ENCODE measurements at places on chromosomes 5 and 9.
A peak's percentile ranks its signal among the peaks of the same experiment; 100 is the strongest.

GRCh38 chr5:1063661-1064382 is 48.0 kb downstream of the SLC12A7 start:
- DNase-seq: no peak

GRCh38 chr9:69060766-69061165 is 25.2 kb downstream of the FXN start:
- DNase-seq: no peak

DNA sequence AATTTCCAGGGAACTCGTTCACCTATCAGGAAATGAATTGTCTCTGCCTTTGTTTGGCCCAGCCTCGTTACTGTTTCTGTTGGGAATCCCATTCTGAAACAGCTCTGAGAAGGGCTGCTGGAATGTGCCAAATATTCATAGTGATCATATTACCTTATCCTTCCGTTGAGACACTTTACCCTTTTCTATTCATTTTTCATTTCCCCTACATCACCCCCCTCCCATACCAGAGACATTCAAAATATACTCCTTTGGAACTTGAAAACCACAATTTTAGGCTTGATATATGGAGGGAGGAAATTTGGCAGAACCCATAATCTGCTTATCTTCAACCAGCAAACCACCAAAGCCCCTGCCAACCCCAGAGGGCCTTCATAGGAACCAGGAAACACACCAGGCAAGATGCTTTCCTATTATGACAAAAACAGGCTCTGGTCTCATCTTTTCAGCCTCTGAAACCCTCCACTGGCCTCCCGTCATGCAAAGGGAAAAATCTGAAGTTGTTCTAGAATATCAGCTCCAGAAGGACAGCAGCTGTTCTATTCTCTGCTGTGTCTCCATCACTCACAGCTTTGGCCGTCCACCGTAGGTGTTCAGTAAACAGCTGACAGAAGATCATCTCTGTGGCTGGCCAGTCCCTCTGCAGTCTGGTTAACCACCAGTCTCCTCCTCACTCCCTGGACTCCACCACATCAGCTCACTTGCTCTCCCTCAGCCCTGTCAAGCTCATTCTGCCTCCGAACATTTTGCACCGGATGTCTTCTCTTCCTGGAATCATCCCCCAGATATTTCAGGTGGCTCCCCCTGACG is 217.2 kb upstream of the WWC1 start:
- no peak for DNase-seq

- DNase-seq: no peak
Measured at GRCh38 chr9:31519424-31519823, 865.0 kb upstream of the ACO1 start.

GRCh38 chr9:101119206-101119819 is 90.8 kb downstream of the PLPPR1 start:
- DNase-seq: no peak

DNA sequence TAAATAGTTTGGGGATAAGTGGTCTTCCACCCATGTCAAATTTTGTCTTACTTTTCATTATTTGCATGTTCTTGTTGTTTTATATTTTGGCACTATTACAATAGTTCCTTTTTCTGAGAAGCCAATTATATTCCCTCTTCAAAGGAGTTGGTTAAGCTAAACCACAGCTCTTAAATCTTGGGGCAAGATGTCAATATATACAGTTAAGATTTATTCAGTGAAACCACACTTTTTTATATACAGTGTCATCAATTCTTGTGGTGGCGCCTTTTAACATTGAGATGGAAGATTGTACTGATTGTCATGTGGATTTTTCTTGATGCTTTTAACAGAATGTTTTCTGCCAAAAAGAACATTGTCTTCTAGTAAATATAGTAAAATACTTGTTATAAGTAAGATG is 104.1 kb downstream of the MTREX start:
- no peak for DNase-seq

DNA sequence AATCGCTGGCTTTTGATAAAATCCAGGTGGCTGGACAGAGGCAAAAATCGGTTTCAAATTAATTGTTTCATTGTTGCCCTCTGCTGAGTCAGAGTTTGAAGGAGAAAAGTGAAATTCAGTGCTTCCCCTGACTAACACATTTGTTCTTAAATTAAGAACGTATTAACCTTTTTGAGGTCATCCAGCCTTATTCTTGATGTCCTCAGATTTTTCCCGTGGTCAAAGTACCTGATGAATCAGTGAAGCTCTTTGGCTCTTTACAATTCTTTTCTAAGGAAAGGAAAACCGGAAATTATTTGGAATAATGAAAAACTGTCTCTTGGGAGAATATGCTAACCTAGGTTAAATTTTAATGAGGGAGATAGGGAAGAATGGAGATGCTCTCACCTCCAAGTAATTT is 21.6 kb downstream of the OSMR start:
- DNase-seq: no peak

DNA sequence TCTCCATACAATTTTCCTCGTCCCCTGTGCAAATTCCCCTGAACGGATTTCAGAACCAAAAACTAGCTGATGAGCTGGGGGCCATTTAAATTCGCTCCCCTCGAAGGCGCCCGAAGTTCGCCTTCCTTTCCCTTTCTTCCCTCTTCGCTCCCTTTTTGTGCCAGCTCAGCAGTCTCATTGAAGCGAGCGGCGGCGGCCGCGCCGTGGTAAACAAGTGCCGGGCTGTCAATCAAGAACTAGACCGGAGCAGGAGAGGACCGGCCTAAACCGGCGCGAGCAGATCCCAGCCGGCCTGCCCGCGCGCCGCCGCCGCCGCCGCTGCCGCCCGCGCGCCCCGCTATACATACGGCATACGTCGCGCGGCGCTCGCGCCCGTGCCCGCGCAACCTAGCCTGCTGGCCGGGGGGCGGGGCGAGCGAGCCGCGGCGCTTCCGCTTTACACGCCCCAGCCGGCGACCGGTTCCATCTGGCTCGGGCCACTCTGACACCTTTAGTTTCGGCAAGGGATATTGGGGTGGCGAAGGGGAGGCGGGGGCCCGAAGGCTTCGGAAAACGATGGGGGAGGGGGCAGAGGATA is 3.1 kb downstream of the ARRDC3 start:
- DNase-seq: peak; percentile 94

DNA sequence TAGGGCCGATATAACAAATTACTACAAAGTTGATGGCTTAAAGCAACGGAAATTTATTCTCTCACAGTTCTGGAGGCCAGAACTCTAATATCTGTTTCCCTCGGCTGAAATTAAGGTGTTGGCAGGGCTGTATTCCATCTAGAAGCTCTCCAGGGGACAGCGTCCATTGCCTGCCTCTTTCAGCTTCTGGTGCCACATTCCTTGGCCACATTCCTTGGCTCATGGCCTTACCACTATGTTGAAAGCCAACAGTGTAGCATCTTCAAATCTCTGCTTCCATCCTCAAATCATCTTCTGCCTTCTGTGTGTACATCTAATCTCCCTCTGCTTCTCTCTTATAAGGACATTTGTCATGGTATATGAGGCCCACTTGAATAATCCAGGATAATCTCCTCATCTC is 17.2 kb downstream of the FGF10 start:
- DNase-seq: no peak

DNA sequence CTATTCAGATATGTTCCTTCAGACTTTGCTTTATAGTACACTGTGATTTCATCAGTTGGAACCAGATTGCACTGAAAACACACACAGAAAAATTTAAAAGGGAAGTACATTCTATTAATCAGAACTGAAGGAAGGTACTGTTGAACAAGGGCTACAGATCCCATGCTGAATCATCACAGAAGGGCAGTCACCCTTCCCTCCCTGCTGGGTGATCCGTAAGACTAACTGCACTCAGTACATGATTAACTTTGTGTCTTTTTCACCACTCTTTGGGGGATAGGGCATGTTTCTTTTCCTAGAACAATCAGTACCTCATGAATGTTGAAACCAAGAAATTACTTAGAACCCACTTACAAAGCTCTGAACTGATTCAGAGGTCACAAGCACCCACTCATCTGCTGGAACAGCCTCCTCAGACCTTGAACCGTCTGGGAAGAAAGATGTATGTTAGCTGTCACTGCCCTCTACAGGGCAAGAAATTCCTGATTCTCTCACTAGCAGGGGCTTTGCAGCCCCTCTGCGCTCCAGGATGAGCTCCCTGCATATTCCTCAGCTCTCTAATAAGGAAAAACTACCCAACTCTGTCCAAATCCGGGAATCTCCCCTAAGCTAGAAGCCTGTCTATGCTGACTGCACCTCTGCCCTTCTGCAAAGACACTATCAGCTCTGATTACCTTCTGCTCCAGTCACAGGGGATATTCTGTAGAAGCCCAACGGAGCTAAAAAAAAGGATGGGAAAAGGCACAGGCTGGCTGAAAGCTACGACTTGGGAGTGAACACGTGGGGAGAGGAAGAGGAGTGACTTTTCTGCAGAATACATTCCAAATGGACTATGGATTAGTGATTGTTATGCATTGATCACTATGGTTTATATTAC is 51.0 kb downstream of the IARS1 start:
- no peak for DNase-seq

- DNase-seq: no peak
Measured at GRCh38 chr5:175347027-175347426, 97.0 kb downstream of the DRD1 start.

DNA sequence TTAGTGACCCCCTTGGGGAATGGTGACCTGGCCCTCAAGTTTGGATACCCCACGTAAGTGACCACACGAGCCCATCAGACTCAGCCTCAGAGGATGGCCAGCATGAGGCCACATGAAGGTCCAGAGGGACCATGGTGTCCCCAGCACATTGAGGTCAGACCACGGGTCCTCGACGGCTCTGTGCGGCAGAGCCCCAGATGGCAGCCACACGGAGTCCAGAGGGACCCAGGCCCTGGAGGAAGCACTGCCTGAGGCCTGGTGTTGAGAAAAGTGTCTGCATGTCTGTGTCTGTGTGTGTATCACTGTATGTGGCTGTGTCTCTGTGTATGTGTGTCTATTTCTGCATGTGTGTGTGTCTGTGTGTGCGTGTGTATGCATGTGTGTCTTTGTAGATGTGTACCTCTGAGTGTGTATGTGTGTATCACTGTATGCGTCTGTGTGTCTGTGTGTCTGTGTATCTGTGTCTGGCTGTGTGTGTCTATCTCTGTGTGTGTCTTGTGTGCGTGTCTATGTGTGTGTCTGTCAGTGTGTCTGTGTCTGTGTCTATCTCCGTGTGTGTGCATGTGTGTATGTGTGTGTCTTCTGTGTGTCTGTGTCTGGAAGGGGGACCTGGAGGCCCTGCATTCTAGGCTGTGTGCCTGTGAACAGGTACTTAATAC is 992 bp downstream of the LCNL1 start:
- no peak for DNase-seq

DNA sequence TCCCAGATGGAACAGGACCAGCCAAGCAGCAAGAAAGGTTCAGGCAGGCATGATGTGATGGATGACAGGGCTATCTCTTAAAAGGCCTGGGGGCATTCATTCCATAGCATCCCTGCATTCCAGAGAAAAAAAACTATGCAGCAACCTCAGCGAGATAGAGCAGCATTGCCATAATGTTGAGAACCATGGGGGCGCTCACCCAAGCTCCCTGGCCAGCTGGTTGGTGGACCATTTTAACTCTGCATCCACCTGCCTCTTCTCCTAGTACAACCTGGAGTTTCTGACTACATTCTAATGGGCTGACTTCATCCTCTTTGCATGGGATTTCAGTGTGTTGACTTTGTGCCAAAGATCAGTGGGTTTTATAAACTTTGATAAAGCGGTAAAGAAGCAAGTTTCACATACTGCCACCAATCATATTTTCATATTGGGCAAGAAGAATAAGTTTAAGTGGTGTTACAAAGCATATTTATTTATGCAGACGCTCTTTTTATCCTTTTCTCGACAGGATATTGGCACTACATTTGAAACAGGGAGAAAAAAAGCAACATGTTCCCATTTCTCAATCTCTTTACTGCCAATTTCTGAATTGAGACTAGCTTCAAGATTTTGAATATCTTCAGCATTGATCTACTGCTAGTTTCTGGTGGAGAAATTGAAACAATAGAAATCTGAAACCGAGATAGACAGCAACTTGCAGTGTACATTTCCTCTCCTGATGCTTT is 378.3 kb upstream of the WWC1 start:
- no peak for DNase-seq

DNA sequence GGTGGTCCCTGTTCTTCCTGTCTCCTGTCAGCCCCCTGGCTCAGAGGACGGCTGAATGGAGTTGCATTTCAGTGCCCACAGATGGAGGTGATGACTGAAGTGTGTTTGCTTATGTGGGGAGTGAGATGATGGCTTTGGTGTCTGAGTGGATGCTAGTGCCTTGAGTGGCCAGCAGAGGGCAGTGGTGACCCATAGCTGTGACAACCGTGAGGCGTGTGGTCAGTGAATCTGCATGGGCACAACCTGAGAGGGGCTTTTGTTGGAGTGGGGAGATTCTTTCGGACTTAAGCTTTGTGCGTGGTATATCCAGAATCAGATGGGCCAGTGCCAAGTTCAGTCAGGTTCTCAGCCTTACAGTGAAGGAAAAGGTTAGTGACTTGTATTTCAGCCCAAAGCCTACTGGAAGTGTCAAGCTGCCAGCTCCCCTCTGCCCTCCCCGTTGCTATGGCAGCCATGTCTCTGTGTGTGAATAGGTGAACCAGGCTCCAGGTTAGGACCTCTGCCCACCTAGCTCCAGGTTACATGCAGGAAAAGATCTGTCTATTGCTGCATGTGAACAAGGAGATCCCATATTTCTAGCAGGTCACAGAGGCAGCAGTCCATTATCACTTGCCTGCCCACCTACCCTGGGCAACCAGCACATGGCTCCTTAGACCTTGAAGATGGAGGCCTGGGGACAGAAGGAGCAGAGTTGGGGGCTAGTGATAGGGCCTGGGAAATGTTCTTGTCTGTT is 14.7 kb upstream of the CXXC5 start:
- peak; percentile 35 for DNase-seq

DNA sequence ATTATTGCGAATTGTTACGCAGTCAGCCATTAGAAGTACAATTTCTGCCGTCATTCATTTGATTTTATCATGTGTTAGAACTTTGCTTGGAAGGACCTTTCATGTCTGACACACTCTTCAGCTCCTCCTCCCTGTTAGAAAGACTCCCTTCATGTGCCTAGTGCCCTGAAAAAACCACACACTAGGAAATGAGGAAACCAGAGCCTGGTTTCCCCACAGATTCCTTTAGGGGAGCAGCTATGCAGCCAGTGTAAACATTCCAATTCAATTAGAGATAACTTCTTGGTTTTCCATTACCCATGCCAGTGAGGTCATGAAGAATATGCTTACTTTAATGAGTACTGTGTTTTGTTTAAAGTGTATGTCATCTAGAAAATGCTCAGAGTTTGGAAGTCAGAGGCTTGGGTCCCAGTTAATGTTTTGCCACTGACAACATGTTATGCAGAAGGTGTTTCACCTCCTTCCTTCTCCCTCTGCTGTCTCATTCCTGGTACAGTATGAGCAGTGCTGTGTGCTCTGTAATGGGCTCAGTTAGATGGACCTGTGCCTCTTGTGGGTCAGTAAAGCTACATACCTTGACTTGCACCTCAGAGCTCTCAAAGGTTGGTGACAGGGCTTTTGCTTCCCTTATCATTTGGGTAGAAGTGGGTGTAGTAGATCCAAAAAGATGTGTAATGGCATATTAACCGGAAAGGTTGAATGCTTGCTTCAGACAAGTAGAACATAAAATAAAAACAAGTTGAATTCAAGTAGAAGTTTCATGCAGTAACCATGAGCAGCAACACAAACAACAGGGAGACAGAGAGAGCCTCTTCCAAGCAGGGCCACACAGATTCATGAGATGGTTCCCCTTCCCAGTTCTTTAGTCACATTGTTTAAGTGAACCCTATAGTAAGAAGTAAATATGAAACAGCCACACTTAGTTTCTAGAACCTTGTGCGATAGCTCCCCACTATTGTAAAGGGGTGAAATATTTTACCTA is 52.6 kb upstream of the TNFAIP8 start:
- DNase-seq: no peak
